ENCODE measurements at places on chromosomes 2 and 18. TPM values are rescaled to one million over a fixed set of nuclear protein-coding genes. Genes with fewer than 3 reads are reported as not detected.

The AMMECR1L gene
- 19.2 TPM for total RNA-seq

The PXDN gene
- 20.2 TPM for total RNA-seq

The CCDC148 gene
- 3.4 TPM for total RNA-seq

The CNDP1 gene
- 0.31 TPM for total RNA-seq

The DCDC2C gene
- not detected for total RNA-seq

The CLASP1 gene
- total RNA-seq: 74.8 TPM

The KCMF1 gene
- total RNA-seq: 55.2 TPM

The PDE11A gene
- 2.2 TPM for total RNA-seq

The M1AP gene
- total RNA-seq: 1.4 TPM

The ICOS gene
- total RNA-seq: 0.23 TPM

The RGPD3 gene
- total RNA-seq: 0.10 TPM

The FOXD4L1 gene
- 0.39 TPM for total RNA-seq

The GCG gene
- not detected for total RNA-seq

The GPR155 gene
- total RNA-seq: 5.5 TPM

The IL1RN gene
- total RNA-seq: 80.2 TPM

The ITPRIPL1 gene
- 1.7 TPM for total RNA-seq

The RNF138 gene
- total RNA-seq: 19.3 TPM

The ALPI gene
- total RNA-seq: not detected

The KLHL14 gene
- total RNA-seq: 0.29 TPM

The THADA gene
- 59.3 TPM for total RNA-seq

The PCARE gene
- not detected for total RNA-seq

The ANKMY1 gene
- total RNA-seq: 52.8 TPM

The LYG2 gene
- total RNA-seq: not detected

The SP9 gene
- total RNA-seq: 0.81 TPM

The ZBTB7C gene
- 72.1 TPM for total RNA-seq

The RALBP1 gene
- total RNA-seq: 117 TPM

The ZNF385B gene
- 0.83 TPM for total RNA-seq

The IL37 gene
- total RNA-seq: not detected

The STARD6 gene
- not detected for total RNA-seq

The NCK2 gene
- 40.9 TPM for total RNA-seq

The SPOPL gene
- total RNA-seq: 31.4 TPM

The CWC22 gene
- total RNA-seq: 22.3 TPM

The TNFRSF11A gene
- total RNA-seq: 6.5 TPM

The RAB17 gene
- 24.2 TPM for total RNA-seq

The COL5A2 gene
- 21.8 TPM for total RNA-seq

The MRPL33 gene
- 60.1 TPM for total RNA-seq

The KATNAL2 gene
- total RNA-seq: 3.5 TPM

The MEMO1 gene
- 58.0 TPM for total RNA-seq

The CHRNG gene
- total RNA-seq: not detected

The TNFAIP6 gene
- total RNA-seq: 1.9 TPM

The RGPD5 gene
- total RNA-seq: 68.3 TPM

The IGFBP5 gene
- total RNA-seq: 697 TPM

The CRYGD gene
- not detected for total RNA-seq

The GPR35 gene
- total RNA-seq: 1.6 TPM

The MZT2B gene
- 165 TPM for total RNA-seq

Measured in ureter (tissue), 1 donor.